ENCODE measurements at places on chromosomes 5 and 9.

- no peak for DNase-seq
Observed at GRCh38 chr9:94554439-94555331, at the start of gene PCAT7. PCAT7 (plus strand) TSS chr9:94555083.

GRCh38 chr5:3839151-3839550 is 243.5 kb downstream of the IRX1 start:
- no peak for DNase-seq

- DNase-seq = no peak
Observed at GRCh38 chr9:93229636-93230035, 45.7 kb downstream of the WNK2 start.

GRCh38 chr5:57501414-57502201 is 19.0 kb upstream of the ACTBL2 start:
- no peak for DNase-seq

DNA sequence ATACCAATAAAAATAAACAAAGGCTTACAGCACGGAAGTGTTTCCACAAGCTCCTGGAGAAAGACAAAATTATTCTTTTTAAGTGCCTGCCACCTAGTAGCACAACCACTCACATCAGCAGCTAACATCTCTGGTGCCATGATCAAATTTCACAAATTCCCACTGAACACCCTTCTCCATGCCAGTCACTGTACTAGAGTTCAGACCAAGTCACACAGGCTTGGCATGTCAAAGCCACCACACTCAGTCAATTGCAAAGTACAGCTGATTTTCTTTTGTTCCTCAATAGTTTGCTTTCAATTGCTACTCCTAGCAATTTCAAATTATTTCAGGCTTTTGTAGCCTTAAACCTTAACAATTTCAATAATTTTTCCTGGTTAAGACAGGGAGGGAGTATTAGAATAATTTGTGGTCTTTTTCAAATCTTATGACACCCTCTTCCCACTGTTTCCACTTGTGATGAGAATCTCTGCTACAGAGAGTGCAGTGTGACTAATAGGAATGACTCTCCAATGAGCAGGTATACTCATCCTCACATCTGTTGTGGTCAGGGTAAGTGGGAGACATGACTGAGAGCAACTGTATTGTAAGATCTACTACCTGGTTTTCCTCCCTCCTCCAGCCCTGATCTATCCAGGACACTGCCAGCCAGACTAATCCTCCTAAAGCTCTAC is 46.2 kb downstream of the RNF145 start:
- peak; percentile 49 for DNase-seq

- no peak for DNase-seq
Observed at GRCh38 chr5:151632524-151632923, 41.4 kb upstream of the FAT2 start.

DNA sequence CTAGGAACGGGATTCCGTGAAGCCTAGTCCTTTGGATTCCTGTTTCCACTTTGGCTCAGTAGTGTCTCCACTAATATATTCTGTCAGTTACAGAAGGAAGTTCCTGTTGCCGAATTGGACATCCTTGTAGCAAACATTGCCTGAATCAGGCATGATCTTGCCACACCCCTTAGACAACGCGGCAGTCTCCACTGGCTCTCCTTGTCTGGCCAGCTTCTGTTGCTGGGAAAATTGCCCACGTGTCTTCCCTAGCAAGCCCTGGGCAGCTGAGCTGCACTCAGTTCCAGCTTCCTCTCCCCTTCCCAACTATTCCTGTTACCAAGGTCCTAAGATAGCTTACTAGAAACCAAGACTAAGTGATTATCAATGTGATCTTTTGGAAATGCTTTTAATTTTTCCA is 316.6 kb upstream of the RIOK2 start:
- no peak for DNase-seq

GRCh38 chr9:131418143-131419025 is 24.5 kb downstream of the PRRC2B start:
- no peak for DNase-seq

- no peak for DNase-seq
Observed at GRCh38 chr9:111066468-111066867, 28.2 kb upstream of the LPAR1 start.

- no peak for DNase-seq
Observed at GRCh38 chr5:112878760-112879159, 17.7 kb downstream of the SRP19 start.

DNA sequence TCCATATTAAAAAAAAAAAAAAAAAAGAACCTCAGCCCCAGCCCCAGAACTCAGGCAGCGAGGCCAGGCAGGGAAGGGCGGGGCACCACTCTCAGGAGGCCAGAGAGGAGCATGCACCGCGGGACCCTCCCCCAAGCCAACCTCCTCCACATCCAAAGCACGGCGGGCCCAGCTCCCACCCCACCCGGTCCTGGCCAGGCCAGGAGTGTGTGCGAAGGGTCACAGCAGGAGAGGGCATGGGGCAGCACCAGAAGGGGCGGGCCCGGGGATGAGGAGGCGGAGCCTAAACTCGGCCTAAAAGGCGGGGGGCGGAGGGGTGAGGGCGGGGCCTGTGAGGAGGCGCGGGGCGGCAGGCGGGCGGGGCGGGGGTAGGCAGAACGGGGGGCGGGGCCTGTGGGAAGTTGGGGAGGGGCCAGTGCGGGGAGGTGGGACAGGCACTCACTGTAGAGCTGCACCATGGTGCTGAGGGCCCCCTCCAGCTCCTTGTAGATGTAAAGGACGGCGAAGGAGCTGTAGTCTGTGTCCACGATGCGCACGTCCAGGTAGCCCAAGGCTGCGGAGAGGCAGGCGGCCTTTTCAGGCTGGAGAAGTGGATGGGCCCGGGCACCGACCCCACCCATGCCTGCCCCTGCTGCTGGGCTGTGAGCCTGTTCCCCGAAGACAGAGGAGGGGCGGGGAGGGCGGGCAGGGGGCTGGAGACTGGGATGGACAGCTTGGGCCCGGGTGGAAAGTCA is 1.2 kb downstream of the LCN15 start:
- no peak for DNase-seq

DNA sequence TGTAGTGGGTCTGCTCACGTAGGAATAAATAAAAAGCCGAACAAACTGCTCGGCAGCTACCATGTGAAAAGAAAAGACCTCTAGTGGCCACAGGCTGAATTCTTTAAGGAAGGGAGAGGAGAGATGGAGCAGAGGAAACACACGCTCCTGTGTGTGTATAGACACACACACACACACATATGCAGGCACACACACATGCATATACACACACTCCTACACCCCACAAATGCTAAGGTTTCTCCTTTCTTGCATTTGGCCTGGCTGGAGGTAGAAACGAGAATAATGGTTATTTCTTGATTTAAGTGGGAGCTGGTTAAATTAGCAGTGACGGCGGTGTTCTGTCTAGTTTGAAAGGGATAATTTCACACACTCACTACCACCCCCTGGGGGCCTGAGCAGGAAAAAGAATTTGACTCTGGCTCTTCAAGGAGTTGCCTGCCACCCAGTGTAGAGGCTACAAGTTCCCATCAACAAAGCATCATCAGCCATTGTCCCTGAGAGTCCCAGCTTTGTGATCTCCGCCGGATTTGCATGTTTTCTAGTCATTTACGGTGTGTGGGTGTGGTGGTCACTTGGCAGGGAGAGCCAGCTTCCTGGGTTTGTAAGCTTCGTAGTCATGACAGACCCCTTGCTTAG is at the start of gene INSYN2B:
Gene INSYN2B, minus strand, starts transcription at position 78 of the 636 bp plus-strand sequence. CDS start 96,597 bp downstream, outside the sequence.
- peak; percentile 63 for DNase-seq

- DNase-seq = no peak
Observed at GRCh38 chr5:153211076-153211475, 279.4 kb upstream of the GRIA1 start.

DNA sequence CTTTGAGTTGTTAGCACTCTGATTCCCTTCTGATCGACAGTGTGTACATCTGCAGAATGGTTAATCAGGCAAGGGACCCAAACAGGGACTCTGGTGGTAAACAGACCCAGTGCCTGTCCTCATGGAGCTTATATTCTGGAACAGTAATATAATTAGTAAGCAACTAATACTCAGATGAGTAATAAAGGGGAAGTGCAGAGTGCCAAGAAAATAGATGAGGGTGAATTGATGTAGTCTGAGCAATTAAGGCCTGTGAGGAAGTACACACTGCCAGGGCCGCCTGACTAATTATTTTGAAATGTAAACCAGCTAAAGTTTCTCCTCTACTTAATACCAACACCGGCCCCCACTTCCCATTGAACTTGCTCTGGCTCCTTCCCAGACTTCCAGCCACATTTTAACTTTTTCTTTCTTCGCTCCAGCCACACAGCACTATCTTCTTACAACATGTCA is 4.2 kb downstream of the DHX29 start:
- DNase-seq = peak; percentile 65

DNA sequence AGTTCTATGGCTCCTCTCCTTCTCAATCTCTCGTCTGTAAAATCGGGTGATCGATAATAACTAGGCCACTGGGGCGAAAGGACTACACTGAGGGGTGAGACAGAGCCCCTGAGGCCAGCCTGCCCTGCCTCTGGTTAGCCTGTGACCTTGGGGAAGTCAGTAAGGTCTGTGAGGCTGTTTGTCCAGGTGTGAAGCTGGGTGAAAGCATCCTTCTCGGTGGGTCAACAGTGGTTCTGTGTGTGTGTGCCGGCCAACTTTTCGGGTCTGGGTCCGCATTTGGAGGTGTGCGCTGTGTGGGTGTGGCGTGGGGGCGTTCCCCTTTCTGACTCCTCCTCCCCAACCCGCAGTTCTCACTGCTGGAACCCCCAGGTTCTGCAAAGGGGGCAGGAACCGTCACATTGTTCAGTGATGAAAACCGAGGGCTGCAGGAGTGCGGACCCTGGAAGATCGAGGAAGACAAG is 5.0 kb upstream of the RNF44 start:
- DNase-seq = no peak
